NT2/D1 (cell line): ENCODE measurements at places on chromosomes 2 and 18.

GRCh38 chr2:63942788-63943187, 76.4 kb downstream of the VPS54 start:
- no peak for DNase-seq

- no peak for DNase-seq
Observed at GRCh38 chr18:69636529-69637301, 236.0 kb downstream of the DOK6 start.

- DNase-seq: no peak
Observed at GRCh38 chr2:25512707-25513106, 160.7 kb downstream of the DTNB start.

- DNase-seq: no peak
Observed at GRCh38 chr2:29064346-29064715, 10.0 kb downstream of the PCARE start.

DNA sequence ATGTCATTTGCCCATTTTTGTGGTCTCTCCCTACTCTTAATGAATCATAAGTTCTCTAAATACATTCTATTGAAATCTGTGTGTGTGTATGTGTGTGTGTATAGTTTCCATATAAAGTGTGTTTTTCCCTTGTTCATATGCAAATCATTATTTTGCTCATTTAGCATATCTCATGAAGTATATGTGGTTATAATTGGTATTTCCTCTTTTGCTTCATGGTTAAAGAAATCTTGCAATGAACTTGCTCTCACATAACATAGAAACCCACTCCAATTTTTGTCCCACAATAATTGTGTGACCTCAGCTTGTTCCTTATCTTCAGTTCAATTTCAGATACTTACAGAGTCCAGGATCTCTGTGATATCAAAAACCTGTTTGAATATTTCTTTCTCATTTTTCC, 1.2 kb downstream of the CPO start:
- DNase-seq: no peak

- DNase-seq: no peak
Observed at GRCh38 chr18:13598591-13598990, 127.8 kb downstream of the FAM210A start.

DNA sequence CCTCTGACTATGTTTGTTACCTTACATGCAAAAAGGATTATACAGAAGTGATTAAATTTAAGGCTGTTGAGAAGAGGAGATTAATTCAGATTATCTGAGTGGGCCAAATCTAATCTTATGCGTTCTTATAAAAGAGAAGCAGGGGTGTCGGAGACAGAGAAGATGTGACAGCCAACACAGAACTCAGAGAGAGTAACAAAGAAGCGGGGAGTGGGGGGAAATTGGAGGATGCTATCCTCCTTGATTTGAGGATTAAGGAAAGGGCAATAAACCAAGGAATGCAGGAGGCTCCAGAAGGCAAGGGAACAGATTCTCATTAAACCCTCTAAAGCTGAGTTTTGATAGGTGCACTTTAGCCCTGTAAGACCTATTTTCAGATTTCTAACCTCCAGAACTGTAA, 291.3 kb upstream of the REG3G start:
- DNase-seq: no peak

- DNase-seq: no peak
Observed at GRCh38 chr2:180790891-180791290, 189.5 kb upstream of the UBE2E3 start.

DNA sequence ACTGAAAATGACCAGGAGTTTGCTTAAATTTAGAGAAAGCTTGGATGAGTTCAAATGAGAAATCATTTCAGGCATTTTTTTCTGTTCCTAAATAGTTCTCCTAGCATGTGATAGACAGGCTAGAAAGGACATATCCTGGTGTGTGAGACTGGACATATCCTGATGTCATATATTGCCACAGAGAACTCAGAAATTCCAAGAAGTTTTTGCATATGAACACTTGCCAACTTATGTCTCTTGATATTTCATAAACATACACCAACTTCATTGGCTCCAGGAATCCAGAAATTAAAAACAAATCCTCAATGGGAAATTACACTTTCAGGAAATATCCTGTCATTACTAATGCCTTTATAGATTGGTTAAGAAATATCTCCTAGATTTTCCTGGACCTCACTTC, 2.9 kb upstream of the SERPINB4 start:
- DNase-seq: no peak

DNA sequence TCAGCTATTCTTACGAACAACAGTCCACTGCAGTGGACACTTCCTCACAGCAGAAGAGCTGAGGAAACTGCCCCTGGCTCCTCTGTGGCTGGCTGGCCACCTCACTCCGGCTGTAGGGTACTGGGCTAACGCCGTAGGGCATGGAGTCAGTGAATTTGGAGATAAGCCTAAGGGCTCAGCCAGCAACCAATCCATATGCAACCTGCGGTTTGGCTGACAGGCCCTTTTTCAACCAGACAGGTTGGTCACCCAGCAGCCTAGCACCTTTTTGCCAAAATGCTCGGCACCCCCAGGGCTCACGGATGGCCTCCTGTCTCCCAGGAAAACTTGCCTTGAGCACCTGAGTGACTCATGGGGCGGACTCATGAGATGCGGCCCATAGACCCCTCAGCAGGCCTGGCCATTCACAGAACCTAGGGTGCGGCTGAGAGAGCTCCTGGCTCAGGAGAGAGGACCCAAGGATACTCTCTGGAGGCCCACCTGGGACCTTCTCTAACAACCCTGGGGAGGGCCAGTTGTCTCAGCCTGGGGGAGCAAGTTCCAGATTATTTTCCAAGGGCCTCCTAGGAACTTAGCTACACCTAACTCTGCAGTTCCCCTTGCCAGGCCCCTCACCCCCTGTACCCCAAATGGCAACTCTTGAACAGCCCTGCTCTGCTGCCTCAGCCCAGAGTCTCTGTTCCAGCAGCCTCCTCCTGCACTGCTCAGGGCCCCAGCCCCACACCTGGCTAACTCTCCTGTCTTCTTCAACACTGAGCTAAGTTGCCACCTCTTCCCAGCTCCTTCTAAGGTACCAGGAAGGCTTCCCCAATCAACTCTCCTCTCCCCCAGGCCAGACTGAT, 252.1 kb downstream of the CYP26B1 start:
- DNase-seq: no peak

DNA sequence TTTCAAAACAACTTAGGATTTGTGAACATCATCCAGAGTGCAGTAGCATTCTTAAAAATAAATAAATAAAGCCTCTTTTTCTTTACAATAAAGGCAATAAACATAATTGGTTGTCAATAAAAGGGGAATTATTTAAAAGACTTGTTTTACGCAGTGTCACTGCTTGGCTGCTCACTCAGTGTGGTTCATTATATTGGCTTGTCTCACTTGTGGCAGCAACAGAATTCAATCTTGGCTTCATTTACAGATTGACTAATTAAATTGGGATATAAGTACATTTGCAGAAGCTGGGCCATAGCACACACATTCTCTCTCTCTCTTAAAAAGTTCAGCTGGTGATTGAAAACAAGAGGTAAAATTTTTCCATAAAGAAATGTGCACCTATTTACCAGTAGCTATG, 1027.6 kb downstream of the LRP1B start:
- DNase-seq: no peak

- no peak for DNase-seq
Observed at GRCh38 chr2:201839727-201840126, 33.4 kb downstream of the CDK15 start.

DNA sequence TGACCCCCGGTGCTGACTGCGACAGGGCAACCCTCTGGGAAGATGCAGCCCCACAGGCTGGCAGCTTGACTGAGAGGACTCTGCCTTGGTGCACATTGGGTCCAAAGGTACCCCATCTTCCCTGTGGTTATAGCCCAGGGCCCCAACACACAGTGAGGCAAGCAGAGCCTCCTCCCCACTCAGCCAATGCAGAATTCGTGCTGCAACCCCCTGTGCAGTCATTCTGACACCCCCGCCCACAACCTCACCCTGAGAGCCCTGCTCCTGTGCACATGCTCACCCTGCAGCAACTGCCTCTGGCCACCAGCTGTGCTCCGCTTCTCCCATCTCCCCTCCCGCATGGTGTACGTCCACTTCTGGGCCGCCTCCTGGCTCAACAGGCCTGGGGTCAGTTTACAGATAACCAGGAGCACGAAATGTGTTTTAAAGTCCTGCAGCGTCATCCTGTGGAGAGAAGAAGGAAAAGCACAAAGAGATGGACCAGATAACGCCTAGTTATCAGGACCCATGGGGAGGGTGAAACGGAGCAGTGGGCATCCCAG, 24.4 kb downstream of the CAPN14 start:
- no peak for DNase-seq

- no peak for DNase-seq
Observed at GRCh38 chr18:13568443-13569392, 157.6 kb downstream of the FAM210A start.
